LNCaP clone FGC (cell line): ENCODE measurements at places on chromosomes 3 and 15.

DNA sequence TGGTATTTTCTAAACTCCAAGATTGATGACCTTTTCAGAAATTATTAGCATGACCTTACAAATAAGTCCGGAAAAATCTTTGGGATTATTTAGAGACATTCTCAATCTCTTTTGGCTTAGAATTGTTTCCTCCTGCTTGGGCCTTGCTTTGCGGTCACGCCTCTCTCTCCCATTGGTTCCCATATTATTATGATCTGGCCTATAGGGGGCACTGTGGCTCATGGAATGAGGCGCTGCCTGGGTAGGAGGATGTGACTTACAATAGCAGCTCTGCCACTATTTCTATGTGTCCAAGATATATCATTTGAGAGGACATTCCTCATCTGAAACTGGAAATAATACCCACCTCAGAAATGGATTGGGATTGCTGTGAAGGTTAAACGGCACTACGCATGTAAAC, 464.9 kb downstream of the MFSD1 start:
- no peak for DNase-seq

DNA sequence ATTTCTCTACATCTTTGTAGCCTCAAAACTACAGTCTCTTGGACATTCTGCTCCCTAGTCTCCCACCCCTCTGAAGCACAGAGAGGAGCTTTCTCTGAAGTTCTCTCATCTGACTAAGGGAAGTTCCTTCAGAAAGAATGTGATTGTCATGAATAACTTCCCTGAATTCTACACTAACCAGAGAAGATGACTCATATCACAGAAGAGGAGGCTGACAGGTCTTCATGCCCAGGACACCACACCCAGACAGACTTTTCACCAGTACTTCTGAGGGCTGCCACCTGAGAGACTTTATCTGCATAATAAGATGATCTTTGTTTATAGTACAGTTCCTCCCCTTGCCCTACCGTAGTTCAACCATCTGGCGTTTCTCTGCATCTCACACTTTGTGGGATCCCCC, 52.8 kb downstream of the CDIN1 start:
- no peak for DNase-seq

DNA sequence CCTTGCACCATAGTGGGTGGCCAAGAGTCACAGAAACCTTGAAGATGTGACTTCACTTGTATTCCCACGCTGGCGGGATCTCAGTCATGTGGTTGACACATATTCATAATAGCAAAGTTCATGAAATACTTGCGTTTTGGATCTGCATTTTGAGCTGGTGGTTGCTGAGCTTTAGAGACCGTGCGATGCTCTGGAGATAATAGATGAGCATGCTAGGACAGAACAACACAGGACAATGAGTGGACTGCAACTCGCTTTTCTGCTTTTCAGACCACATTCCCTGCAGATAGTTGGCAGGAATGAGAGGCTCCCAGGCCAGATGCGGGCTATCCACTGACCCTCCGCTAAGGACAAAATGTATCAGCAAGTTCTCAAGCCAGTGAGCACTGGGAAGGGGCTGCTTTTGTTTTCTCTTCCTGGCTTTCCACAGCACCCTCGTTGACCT, 13.8 kb upstream of the STARD5 start:
- peak; percentile 33 for DNase-seq

DNA sequence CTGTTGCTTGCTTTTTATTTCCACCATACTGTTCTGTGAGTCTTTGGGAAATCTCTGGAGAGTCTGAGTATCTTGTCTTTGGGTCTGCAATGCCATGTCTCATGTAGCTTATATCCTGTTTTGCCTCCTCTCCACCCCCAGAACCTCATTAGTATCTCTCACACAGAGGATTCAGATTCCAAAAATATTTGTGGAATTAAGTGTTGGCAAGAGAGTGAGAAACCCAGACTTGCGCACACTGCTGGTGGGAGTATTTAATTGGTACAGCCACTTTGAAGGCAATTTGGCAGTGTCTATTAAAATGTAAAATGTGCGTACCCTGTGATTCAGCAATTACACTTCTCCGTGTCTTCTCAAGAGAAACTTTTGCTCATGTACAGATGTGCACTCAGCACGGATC, 68.6 kb downstream of the ZNF621 start:
- no peak for DNase-seq

- DNase-seq: no peak
These were observed 35.8 kb downstream of the ABHD17C start for GRCh38 chr15:80730926-80731325.

DNA sequence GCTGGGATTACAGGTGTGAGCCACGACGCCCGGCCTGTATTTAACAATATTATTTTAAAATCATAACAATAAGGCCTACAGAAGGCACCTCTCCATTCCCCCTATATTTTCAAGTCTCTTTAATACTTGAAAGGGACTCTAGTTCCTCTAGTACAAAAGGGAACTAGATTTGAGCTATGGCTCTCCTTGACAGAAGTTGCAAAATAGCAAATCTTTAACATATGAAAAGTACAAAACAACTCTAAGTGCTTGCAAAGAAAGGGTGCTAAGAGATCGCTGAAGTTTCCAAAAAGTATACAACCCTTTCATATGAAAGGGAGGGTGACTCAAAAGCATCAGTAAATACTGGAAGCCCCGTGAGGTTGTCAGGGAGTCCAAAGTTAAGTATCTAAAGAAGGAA, 23.8 kb downstream of the AP3S2 start:
- no peak for DNase-seq
